Stimulated activated CD8-positive, alpha-beta memory T cell treated with anti-CD3 and anti-CD28 coated beads, Interleukin-4, amount 100 ng/mL, for 24 hours (primary cell): ENCODE measurements at places on chromosomes 6 and 20.

- no peak for DNase-seq
These were observed 65.1 kb upstream of the DUSP22 start for GRCh38 chr6:227074-227782.

DNA sequence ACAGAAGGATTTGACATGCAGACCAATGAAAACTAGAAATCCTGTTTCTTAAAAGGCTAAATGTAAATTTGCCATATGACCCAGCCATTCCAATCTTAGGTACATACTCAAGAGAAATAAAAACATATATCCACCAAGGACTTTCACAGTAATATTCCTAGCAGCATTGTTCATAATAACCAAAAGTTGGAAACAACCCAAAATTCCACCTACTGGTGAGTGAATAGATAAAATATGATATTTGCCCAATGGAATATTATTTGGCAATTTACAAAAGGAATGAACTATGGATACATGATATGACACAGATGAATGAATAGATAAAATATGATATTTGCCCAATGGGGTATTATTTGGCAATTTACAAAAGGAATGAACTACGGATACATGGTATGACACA, 22.7 kb downstream of the MTCL3 start:
- DNase-seq: no peak

DNA sequence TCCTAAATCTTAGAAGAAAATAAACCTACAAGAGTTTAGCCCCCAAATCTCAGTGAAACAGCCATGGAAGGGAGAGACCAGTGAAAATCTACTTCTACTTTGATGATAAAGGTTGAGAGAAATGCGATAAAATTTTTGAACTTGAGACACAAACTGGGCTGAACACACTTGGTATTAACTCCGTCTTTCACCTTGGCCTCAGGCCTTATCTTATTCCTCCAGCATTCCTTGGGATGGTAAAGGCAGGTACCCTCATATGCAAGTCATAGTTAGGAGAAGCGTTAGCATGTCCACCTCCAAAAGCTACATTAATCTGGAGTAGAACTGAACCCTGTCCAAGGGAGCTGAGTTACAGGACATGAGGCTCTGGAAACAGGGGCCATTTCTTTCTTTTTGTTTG, 1.2 kb upstream of the SPTLC3 start:
- DNase-seq: no peak

DNA sequence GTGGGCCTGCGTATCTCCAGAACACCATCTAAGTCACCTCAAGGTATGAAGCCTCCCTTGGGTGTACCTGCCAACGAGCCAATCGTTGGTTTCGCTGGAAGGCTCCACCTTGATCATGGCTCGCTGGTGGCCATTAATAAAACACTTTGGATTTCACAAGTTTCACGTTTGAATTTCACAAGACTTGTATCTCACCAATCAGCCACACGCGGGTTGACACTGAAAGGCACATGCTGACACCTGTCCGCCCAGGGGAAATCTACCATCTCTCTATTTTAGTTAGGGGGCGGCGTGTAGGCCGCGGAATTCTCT, 586 bp upstream of the HMGA1 start:
- DNase-seq: no peak

DNA sequence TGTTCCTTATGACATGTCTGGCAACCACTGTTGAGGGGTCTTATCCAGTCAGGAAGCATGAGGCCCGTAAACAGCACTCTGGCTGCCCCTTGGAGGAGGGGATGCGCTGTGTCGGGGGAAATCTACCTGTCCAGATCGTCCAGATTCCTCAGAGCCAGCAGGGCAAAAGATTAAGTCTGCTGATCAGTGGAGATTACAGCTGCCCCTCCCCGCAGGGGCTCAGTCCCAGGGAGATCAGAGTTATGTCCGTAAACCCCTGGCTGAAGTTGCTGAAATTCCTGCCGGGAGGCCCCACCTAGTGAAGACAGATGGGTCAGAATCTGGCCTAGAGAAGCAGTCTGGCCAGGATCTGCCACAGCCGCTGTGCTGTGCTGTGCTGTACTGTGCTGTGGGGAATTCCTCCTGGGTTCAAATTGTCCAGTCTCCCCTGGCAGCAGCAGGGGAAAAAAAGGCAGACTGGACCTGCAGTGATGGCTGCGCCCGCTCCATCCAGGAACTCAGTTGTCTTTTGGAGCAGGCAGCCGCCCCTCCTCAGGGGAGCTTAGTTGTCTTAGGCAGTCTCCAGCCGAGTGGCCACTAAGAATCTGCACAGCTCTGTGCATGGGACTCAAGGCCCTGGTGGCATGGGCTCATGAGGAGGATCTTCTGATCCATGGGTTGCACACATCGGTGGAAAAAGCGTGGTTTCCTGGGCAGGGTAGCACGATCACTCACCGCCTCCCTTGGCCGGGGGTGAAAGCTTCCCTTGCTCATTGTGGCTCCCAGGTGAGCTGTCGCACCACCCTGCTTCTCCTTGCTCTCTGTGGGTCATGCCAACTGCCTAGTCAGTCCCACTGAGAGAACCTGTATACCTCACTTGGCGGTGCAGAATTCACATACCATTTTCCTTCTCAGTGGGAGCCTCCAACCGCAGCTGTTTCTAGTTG, 1368.8 kb upstream of the ADGRB3 start:
- no peak for DNase-seq

GRCh38 chr6:22952097-22952496, 382.7 kb downstream of the HDGFL1 start:
- DNase-seq: no peak

DNA sequence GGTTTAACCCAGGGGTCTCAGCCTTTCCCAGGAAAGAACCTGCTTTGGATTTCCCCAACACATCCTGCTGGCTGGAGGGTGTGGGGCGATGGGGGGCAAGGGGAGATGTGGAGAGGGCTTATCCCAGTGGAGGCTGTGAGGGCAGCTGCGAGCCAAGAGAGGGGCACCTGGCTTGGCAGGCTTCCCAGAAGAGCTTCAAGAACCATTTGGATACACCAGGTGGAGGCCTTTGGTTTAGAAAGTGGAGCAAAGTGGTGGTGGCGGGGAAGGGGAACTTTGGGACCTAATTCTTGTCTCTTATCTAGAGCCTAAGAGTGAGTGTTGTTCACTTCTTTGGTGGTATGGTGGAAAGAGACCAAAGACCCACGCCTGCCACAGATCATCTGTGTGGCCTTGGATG, 12.4 kb downstream of the CD40 start:
- no peak for DNase-seq

GRCh38 chr6:2940010-2940850, 31.1 kb downstream of the SERPINB6 start:
- peak; percentile 61 for DNase-seq

DNA sequence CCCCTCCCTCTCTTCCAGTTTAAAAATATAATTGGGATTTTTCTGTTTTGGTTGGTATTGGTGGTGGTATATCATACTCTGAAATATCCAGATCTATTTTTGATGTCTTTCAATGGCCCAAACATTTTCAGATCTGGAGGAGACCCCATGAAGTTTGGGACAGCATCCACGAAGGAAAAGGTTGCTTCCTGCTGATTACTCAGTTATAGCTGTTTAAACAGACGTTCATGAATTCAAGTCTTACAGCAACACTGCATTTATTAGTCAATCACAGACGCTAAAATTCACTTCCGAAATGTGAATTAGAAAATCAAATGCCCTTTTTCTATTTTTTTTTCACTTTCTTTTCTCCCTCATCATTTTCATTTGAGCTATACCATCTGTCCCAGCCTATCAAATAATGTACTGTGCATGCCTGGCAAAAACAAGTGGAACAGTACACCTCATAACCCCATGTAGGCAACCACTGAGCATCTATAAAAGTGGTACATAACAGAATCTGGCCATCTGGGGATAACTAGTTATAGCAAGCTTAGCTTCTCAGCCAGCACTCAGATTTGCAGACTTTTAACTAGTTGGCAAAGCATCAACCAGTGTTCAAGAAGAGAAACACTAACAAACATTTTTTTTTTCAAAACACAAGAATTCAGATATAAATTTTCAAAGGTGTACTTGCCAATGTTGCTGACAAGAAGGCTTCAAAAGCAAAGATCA, 124.5 kb downstream of the HIVEP2 start:
- no peak for DNase-seq

DNA sequence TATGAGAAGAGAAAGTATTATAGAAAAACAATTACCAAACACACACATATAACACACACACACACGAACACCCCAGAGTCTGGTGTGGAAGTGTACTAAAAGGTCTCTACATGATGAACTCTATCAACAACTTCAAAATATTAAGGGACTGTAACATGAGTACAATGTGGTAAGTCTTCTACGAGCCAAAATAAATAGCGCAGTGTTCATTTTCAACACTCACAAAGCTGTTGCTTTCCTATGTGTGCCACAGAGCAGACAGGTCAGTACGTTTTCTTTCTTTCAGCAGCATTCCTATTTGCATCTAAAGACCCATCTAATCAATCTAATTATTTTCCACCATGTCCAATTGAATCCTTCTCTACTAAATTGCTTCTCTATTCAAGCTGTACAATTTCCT, 12.1 kb upstream of the CNKSR3 start:
- DNase-seq: no peak

DNA sequence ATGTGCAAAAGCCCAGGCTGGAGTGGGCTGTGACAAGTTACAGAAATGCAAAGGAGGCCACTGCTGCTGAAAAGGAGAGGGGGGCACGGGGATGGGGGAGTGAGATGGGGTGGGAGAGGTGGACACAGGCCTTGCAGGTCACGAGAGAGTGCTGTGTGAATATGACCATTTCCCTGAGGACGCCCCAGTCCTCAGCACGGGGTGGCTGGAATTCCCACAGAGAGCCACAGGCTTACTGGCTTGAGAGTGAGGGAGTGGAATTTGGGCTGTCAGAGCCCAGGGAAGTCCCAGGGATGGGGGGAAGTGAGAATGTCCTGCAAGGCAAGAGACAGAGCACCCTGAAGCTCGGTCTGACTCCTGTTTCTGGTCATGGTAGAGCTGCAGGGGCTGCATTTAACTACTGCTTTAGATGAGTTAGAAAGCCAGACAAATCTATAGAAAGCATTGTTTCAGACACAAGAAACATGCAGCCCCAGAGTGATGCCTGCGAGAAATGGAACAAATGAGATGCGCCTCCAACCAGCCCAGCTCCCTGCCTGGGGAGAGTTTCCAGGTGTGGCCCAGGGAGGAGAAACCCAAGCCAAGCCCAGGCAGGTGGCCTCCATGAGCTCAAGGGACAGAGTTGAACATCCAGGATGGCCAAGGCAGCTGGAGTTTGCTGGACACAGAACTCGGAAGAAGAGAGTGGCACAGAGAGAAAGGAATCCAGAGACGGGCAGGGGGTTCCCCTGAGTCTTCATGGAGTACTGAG, 30.5 kb downstream of the NPEPL1 start:
- no peak for DNase-seq

DNA sequence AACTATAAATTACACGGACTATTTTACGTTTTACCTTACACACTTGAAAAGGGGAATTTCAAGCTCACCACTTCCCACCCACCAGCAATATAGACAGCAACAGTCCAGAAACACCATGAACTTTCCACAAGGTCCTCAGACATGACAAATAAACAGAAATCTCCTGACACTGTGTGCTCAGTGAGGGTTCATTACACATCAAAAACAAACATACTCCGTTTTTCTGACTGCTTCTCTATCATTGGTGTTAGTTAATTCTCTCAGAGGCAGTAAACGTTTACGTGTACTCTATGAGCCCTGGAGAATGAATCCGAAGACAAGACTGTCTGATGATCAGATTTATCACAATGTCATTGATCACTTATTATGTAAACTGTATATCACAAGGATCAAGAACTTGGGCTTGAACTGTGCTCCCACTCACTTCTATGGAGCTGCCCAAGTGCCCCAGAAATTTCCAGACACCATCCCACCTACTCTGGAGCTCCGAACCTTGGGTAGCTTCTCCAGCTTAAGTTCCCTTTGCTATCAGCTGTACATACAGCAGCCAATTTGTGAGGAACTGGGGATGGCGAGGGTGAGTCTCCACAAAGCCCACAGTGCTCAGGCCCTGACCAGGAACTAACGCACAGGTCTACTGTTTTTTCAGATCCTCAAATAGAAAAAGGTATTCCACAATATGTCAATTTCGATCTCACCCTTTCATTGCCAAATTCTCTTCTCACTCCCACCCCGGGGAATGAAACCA, 86.0 kb downstream of the ALDH8A1 start:
- DNase-seq: no peak

- no peak for DNase-seq
These were observed 1.9 kb upstream of the SASH1 start for GRCh38 chr6:148340586-148341297.

DNA sequence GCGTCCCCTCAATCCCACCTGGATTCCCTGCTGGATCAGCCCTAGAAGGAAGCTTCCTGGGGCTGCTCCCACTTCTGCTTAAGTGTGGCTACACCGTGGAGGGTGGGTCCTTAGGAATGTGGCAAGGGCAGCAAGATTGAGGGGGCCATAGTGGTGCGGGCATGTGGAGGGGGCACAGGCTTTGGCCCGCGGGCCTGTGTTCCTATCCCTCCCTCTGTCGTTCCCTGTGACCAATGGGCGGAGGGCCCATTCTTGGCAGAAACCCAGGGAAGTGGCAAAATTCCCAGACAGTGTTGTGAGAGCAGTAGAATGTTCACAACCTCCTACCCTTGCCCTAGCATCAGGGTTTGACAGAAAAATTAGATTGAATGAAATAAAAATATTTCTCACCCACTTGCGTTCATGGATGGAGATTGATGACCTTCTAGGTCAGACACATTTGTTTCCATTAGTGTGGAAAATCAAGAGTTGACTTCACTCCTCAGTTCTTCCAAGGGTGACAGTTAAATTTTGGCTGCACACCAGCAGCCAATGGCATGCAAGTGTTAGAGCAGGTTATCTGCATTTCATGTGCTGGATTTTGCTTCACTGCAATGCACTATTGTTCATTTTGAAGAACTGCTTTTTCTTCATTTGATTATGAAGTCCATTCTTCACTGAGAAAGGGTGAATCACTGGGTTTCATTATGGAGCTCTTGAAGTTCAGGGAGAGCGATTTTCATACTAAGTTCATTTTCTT, 49.3 kb upstream of the AHI1 start:
- no peak for DNase-seq

- DNase-seq: no peak
These were observed 43.2 kb downstream of the LY86 start for GRCh38 chr6:6631534-6632276.

GRCh38 chr6:4608361-4609115, 167.7 kb upstream of the CDYL start:
- DNase-seq: no peak

- DNase-seq: no peak
These were observed 65.6 kb upstream of the RREB1 start for GRCh38 chr6:7042056-7042653.

DNA sequence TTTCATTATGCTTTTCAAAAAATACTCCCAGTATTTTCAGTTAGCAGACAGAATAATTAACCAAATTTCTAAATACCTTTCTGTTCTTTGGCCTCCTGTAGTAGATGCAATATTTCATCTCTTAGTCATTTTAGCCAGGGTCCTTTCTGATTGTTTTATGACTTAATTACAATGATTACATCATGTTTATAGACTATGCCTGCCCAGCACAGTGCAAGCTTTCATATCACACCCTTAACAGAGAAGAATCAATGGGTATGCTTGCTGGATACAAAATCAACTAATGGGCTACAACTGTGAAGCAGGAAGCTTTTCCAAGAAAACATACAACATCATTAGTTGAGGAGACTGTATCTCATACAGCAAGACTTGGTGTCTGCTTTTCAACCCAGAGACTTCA, 119.8 kb upstream of the NRSN1 start:
- DNase-seq: no peak

GRCh38 chr6:148693882-148694484, 52.8 kb upstream of the UST start:
- DNase-seq: no peak

- no peak for DNase-seq
These were observed 88.3 kb downstream of the BMP2 start for GRCh38 chr20:6855796-6856195.
